Keratinocyte (primary cell): ENCODE measurements at places on chromosomes 13 and 19. TPM values are rescaled to one million over a fixed set of nuclear protein-coding genes. Genes with fewer than 3 reads are reported as not detected.

The BRSK1 gene
- 0.46 to 1.1 TPM (median 0.98 TPM) in 3 replicates for polyA plus RNA-seq

The TLE6 gene
- 0.41 to 1.2 TPM (median 0.43 TPM) in 3 replicates for polyA plus RNA-seq

The METTL21C gene
- polyA plus RNA-seq = not detected in 3 replicates

The FUT1 gene
- polyA plus RNA-seq = 3.2 to 5.3 TPM (median 3.7 TPM) in 3 replicates

- no peaks in the 10 kb centered on the region for H3K36me3 ChIP-seq
- H3K27ac ChIP-seq = no peak overlapping the region
- no peaks in the 10 kb centered on the region for H3K27me3 ChIP-seq
- H3K4me1 ChIP-seq = no peaks in the 10 kb centered on the region
- no peak overlapping the region for H3K4me3 ChIP-seq
Observed at GRCh38 chr13:111491659-111492058, 171.2 kb downstream of the TEX29 start.

GRCh38 chr13:73321043-73321442 is 262.2 kb downstream of the KLF5 start:
- H3K27ac ChIP-seq = no peak overlapping the region
- H3K27me3 ChIP-seq = no peaks in the 10 kb centered on the region
- no peak overlapping the region for H3K4me3 ChIP-seq
- peaks cover 8% of the 10 kb centered on the region for H3K4me1 ChIP-seq

- no peak overlapping the region for H3K4me3 ChIP-seq
- no peak for DNase-seq
- no peak overlapping the region for H3K27ac ChIP-seq
- no peaks in the 10 kb centered on the region for H3K27me3 ChIP-seq
Observed at GRCh38 chr13:71214357-71214756, 652.6 kb downstream of the DACH1 start.

GRCh38 chr13:109569958-109570711 is 216.2 kb downstream of the IRS2 start:
- DNase-seq = no peak
- H3K27me3 ChIP-seq = no peaks in the 10 kb centered on the region
- no peaks in the 10 kb centered on the region for H3K36me3 ChIP-seq
- no peak overlapping the region for H3K27ac ChIP-seq
- H3K4me1 ChIP-seq = no peaks in the 10 kb centered on the region

GRCh38 chr19:35549879-35550523 is 4.6 kb downstream of the TMEM147 start:
- no peak overlapping the region for H3K4me3 ChIP-seq
- peaks cover 14% of the 10 kb centered on the region for H3K36me3 ChIP-seq
- no peak for DNase-seq
- H3K4me1 ChIP-seq = peaks cover 9% of the 10 kb centered on the region
- no peaks in the 10 kb centered on the region for H3K27me3 ChIP-seq

GRCh38 chr19:43777163-43777695 is 3.5 kb downstream of the KCNN4 start:
- H3K4me1 ChIP-seq = peaks cover 40% of the 10 kb centered on the region
- no peak for DNase-seq
- no peaks in the 10 kb centered on the region for H3K27me3 ChIP-seq
- H3K27ac ChIP-seq = no peak overlapping the region
- H3K4me3 ChIP-seq = no peak overlapping the region

DNA sequence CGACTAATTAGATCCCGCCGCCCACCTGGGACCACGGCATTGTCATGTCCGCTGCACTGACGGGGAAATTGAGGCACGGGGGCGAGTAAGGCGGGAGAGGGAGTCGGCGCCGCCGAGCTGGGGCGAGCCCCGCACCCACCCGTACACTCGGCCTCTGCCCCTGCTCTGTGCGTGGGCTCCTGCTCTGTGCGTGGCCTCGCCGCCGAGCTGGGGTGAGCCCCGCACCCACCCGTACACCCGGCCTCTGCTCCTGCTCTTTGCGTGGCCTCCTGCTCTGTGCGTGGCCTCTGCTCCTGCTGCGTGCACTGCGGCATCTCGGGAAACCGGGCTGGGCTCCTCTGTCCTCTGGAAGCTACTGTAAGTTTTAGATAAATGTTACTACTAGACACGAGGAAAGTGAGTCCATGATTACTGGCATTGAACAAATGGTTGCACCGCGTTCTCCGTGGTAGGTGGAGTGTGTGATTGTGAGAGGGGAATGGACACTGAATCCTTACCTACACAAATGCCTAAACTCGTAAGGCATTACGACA is 826 bp upstream of the C1QTNF9 start:
- no peaks in the 10 kb centered on the region for H3K4me1 ChIP-seq
- no peaks in the 10 kb centered on the region for H3K36me3 ChIP-seq
- DNase-seq = no peak
- H3K27me3 ChIP-seq = no peaks in the 10 kb centered on the region

GRCh38 chr13:33958964-33959363 is 141.0 kb downstream of the RFC3 start:
- no peak overlapping the region for H3K4me3 ChIP-seq
- no peaks in the 10 kb centered on the region for H3K27me3 ChIP-seq
- DNase-seq = no peak
- no peak overlapping the region for H3K27ac ChIP-seq

- DNase-seq = no peak
- no peak overlapping the region for H3K27ac ChIP-seq
- no peaks in the 10 kb centered on the region for H3K4me1 ChIP-seq
- peaks cover 2% of the 10 kb centered on the region for H3K27me3 ChIP-seq
- H3K36me3 ChIP-seq = no peaks in the 10 kb centered on the region
- no peak overlapping the region for H3K4me3 ChIP-seq
Observed at GRCh38 chr13:111367340-111367739, 46.9 kb downstream of the TEX29 start.
